ENCODE measurements at places on chromosomes 11 and 22.

DNA sequence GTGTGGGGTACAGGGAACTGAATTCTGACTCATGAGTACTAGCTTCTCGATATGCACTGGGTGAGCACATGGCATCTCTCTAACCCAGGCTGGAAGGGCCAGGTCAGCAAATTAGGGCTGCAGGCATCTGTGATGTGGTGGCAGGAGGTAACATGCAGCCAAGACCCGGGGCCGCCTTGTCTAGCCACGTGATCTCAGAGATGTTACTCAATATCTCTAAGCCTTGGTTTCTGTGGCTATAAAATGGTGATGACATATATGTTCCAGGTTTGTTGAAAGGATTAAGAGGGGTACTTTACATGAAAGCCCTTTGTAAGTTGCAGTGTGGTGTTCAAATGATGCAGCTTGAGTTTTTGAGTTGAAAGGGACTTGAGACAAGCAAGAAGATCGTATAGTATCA, 3.2 kb downstream of the ST14 start:
- DNase-seq, result no peak

DNA sequence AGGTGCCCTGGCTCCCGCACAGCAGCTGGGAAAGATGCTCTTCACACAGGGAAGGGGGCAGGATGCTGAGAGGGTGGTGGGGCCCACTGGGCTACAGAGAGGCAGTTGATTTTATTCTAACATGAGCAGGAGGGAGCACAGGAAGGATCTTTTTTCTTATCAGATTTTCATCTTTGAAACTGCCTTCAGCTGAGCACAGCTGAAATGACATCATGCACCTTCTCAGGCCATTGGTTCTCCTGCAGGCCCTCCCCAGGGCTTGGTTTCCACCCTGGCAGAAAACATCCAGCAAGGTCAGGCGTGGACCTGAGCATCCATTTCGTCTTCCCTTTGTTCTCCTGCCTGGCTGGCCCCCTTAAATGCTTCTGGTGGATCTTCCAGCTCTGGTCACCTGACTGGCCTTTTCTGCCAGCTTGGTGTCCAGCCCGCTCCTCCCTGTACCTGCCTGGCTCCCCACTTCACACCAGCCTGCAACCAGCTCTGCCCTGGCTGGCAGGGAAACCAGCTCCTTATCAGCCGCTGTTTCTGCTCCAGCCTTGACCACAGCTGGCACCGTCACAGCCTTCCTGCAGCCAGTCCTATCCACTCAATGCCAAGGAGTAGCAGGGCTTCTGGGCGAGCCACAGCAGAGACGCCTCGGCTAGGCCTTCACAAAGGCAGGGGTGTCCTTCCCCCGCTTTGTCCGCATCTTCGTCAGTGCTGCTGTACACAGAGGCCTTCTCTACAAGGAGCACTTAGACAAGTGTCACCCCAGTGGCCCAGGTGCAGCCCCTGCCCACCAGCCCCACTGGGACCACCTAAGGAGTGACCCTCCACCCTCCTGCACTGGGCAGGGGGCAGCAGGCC, 36.5 kb downstream of the TOM1 start:
- DNase-seq, result no peak

DNA sequence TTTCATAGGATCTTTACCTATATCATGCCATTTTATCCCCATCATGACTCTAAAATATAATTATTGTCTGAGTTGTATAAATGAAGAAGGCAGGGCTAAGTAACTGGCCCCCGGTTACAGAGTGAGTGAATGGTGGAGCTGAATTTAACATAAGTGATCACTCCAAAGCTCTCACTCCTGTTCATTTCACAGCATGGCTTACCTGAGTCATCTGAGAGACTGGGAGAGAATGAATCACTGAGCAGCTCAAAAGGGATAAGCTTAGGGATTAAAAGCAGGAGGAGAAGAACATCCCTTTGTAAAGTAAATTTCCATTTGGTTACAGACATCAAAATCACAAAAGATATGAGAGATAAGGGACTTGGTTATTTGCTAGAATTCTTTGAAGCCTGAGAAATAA, 294.0 kb upstream of the CTSC start:
- DNase-seq, result no peak

GRCh38 chr11:82085493-82085892, 648.2 kb downstream of the FAM181B start:
- no peak for DNase-seq

GRCh38 chr11:13438291-13438690, 24.7 kb downstream of the BTBD10 start:
- DNase-seq, result no peak

DNA sequence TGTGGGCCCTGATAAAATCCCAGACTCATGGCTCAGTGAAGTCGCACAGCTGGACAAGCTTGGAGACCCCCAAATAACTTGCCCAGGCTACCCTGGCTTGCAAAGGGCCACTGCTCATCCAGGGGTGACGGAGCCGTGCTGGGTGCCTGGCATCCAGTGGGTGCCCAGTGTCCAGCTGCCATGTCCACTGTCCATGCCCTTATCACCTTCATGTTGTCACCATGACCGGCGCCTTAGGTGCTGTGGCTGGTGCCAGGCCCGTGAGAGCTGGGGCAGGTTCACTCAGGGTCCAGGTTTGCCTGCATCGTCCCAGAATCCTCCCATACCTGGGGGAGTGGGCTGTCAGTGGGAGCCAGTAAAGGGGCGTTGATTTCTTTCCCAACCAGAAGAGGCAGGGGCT, 57.4 kb downstream of the LRP5 start:
- no peak for DNase-seq

DNA sequence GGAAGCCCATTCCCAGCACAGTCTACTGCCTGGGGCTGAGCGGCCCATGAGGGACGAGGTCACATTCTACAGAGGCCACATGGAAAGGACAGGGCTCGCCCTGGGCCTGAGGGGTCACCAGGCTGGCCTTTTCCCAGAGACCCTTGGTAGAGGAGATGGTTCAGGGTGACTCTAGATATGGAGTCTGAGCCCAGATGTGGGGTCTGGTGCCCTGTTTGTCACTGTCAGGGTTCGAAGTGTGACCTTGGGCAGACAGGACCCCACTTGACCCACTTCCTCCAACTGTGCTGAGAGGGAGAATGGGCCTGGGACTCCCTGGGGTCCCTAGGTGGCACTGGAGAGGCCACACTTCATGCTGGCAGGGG, 81.0 kb downstream of the MYEOV start:
- DNase-seq, result no peak

Measured in CD4-positive, alpha-beta T cell treated with Interleukin-15 for 4 hours (primary cell).